ENCODE measurements at places on chromosomes 6 and 20.

- H3K4me3 ChIP-seq = no peak overlapping the region
- no peaks in the 10 kb centered on the region for H3K27me3 ChIP-seq
- DNase-seq = no peak
- no peaks in the 10 kb centered on the region for H3K36me3 ChIP-seq
- peaks cover 10% of the 10 kb centered on the region for H3K4me1 ChIP-seq
Observed at GRCh38 chr6:73264446-73264845, 1.4 kb upstream of the KHDC1 start.

- peak within 1 kb of the TSS; percentile 46 for H3K27ac ChIP-seq
- H3K4me1 ChIP-seq = no peaks in the 10 kb centered on the region
- DNase-seq = peak; percentile 69
- no peaks in the 10 kb centered on the region for H3K36me3 ChIP-seq
- H3K4me3 ChIP-seq = peak within 1 kb of the TSS; percentile 78
- H3K27me3 ChIP-seq = no peaks in the 10 kb centered on the region
Observed at GRCh38 chr6:15662326-15663129, at the start of gene DTNBP1. Gene DTNBP1 (minus strand): TSS chr6:15663028. CDS start chr6:15662869, 159 bp downstream.

DNA sequence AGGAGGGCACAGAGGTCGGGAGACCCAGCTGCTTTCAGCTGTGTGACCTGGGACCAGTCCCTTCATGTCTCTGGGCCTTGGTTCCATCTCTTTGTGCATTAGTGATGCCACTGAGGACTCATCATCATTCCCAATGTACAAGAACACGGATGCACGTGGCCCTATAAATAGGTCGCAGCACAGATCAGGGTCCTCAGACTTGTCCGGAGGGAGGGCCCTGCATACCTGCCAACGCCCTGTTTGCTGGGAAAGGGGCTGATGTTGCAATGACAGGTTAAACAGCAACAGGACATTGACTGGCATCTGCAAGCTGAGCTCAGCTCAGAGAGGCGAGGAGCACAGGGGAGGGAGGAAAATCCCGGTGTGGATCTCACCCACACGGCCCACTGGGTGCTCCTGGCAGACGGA lies 21.8 kb downstream of the TGM2 start:
- H3K27ac ChIP-seq = no peak overlapping the region
- H3K36me3 ChIP-seq = no peaks in the 10 kb centered on the region
- H3K4me3 ChIP-seq = no peak overlapping the region

GRCh38 chr6:33694401-33694931 lies 17.0 kb downstream of the UQCC2 start:
- H3K4me1 ChIP-seq = peaks cover 64% of the 10 kb centered on the region
- H3K27ac ChIP-seq = peak overlapping the region; percentile 65
- no peaks in the 10 kb centered on the region for H3K27me3 ChIP-seq
- H3K36me3 ChIP-seq = peaks cover 19% of the 10 kb centered on the region

GRCh38 chr6:25223490-25223991 lies 55.6 kb upstream of the CARMIL1 start:
- no peak overlapping the region for H3K27ac ChIP-seq
- H3K4me3 ChIP-seq = peak overlapping the region; percentile 32
- H3K4me1 ChIP-seq = peaks cover 4% of the 10 kb centered on the region
- no peaks in the 10 kb centered on the region for H3K27me3 ChIP-seq

GRCh38 chr6:43970068-43970912 lies 157.0 kb downstream of the MRPL14 start:
- H3K4me3 ChIP-seq = no peak overlapping the region
- no peaks in the 10 kb centered on the region for H3K27me3 ChIP-seq
- H3K36me3 ChIP-seq = no peaks in the 10 kb centered on the region
- H3K4me1 ChIP-seq = no peaks in the 10 kb centered on the region
- H3K27ac ChIP-seq = no peak overlapping the region

DNA sequence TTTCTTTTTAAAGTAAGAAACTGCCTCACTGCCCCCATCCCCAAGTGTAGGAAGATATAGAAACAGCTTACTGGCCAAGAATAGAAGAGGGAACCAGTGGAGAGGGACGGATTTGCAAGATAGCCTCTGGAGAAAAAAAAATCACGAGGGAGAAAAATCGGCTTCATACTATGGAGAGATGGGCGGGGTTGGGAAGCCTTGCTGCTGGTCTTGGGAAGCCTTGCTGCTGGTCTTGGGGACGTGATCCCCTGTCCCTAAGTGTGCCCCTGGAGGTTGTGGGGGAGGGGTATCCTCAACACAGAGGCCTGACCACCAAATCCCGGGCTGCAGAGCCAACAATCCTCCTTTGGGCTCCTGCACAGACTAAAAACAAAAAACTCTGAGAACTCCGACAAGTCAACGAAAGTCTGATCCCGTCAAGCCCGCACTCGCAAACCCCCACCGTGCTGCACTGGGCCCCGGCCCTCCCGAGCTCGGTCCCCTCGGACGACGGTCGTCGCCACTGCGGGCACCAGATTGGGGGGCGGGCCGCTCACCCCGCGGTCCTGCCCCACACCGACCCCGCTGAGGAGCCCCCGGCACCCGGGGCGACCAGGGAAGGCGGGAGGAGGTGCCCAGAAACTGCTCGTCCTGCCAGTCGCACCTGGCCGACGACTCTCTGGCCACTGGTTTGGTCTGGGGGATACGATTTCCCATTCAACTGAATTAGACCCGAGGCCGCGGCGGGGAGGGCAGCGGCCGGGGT lies 750 bp downstream of the MAP7 start:
- peak; percentile 0 for DNase-seq
- peak overlapping the region; percentile 39 for H3K4me3 ChIP-seq
- no peaks in the 10 kb centered on the region for H3K36me3 ChIP-seq
- peaks cover 20% of the 10 kb centered on the region for H3K27me3 ChIP-seq
- peaks cover 12% of the 10 kb centered on the region for H3K4me1 ChIP-seq

GRCh38 chr20:13174402-13174801 lies 46.7 kb upstream of the ISM1 start:
- H3K27me3 ChIP-seq = no peaks in the 10 kb centered on the region
- no peak for DNase-seq
- no peak overlapping the region for H3K4me3 ChIP-seq

- H3K4me3 ChIP-seq = no peak overlapping the region
- H3K27me3 ChIP-seq = no peaks in the 10 kb centered on the region
- no peaks in the 10 kb centered on the region for H3K4me1 ChIP-seq
- H3K36me3 ChIP-seq = peaks cover 27% of the 10 kb centered on the region
- DNase-seq = no peak
Observed at GRCh38 chr20:37801921-37802320, 101.0 kb upstream of the VSTM2L start.

GRCh38 chr20:1417273-1417672 lies 24.4 kb upstream of the FKBP1A start:
- no peaks in the 10 kb centered on the region for H3K36me3 ChIP-seq
- no peak for DNase-seq
- H3K4me1 ChIP-seq = no peaks in the 10 kb centered on the region
- no peak overlapping the region for H3K4me3 ChIP-seq

- no peak for DNase-seq
- H3K27me3 ChIP-seq = no peaks in the 10 kb centered on the region
- peaks cover 28% of the 10 kb centered on the region for H3K4me1 ChIP-seq
- peaks cover 11% of the 10 kb centered on the region for H3K36me3 ChIP-seq
Observed at GRCh38 chr20:32206760-32207625, 550 bp downstream of the PLAGL2 start.

GRCh38 chr6:166364456-166364855 lies 18.3 kb downstream of the MPC1 start:
- peaks cover 14% of the 10 kb centered on the region for H3K36me3 ChIP-seq
- no peak overlapping the region for H3K27ac ChIP-seq
- no peak for DNase-seq

DNA sequence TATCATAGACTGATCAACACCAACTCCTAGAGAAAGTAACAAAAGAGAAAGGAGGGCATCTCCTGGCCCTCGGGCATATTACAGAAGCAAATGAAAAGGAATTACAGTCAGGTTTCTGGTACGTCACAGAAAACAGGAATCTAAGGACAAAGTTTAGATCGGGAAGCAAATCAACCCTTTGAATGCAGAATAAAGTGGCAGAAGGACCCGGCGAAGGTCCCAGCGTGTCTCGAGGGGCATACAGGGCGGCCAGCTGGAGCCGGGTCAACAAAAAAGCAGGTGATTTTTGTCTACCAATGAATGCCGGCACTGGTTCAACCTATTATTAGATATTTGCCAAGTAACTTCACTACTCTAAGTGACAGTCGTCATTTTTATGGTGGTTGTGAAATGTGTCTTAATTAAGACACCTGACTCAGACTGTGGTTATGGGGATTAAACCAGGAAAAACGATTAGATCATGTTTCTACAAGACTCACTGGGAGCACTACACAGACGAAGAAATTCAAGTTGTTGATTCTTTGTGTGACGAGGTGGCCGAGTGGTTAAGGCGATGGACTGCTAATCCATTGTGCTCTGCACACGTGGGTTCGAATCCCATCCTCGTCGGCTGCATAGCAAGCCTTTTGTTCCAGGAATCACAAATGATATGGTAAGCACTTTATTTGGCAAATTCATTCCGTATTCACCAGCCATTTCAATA lies 12.4 kb upstream of the ZSCAN9 start:
- no peak overlapping the region for H3K27ac ChIP-seq
- peaks cover 10% of the 10 kb centered on the region for H3K4me1 ChIP-seq
- H3K36me3 ChIP-seq = no peaks in the 10 kb centered on the region
- DNase-seq = no peak

DNA sequence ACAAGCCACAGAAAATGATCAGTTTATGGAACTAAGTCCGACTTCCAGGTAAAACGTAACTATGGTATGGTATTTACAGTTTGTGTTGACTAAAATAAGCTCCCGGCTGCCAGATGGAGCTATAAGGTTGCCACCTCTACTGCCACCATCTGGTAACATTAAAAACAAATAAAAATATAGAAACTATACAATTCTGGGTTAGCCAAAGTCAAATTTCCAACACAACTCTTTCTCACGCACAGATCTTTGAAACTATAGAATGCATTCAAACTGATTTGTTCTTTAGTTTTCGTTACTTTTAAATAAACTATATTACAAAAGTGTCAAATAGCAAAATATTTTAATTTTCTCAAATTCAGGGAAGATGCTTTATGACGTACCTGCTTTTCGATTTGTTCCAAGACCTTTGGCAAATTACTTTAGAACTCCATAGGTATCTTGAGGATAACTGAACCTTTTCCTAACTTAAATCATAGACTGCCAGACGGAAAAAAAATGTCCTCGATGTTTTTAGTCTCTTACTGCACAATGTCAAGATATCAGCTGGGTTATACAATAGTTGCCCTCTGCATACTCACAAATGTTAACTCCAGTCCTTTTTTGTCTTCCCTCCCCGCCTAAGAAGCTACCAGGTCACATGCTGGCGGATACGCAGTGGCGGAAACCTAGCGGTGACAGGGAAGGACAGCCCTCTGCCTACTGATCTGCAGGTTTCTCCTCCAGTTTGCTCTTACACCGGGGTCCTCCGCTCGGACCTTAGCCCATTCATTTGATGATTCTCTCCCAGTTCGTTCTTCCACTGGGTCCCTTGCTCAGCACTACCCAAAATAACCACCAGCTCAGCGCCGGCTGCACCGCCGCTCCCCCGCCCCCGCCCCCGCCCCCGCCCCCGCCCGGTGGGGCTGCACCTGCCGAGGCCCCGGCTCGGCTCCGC lies 888 bp downstream of the SLC17A5 start:
- peaks cover 10% of the 10 kb centered on the region for H3K4me1 ChIP-seq
- peak; percentile 61 for DNase-seq

DNA sequence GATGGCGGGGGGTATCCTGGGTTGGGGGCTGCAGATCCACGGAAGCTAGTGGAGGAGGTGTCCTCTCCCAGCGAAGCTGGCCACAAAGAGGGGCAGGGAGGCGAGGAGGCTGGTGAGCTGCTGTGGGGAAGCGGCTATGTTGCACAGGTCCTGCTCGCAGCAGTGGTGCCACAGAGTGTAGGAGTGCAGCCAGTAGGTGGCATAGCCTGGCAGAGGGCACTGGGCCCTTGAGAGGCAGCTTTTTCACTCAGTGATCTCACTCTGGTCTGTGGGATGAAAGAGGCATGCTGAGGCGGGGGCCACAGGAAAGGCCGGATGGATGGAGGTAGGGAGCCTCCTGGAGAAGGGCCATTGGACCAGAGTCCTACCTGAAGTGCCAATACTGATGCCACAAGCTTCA lies 2.9 kb upstream of the LY6G6D start:
- H3K36me3 ChIP-seq = no peaks in the 10 kb centered on the region
- peaks cover 3% of the 10 kb centered on the region for H3K4me1 ChIP-seq
- H3K27me3 ChIP-seq = no peaks in the 10 kb centered on the region
- DNase-seq = no peak

- no peak overlapping the region for H3K4me3 ChIP-seq
- DNase-seq = no peak
- H3K27ac ChIP-seq = no peak overlapping the region
Observed at GRCh38 chr6:12160326-12160725, 129.8 kb upstream of the EDN1 start.

GRCh38 chr20:47670913-47671312 lies 114.4 kb downstream of the SULF2 start:
- no peak overlapping the region for H3K4me3 ChIP-seq
- H3K27ac ChIP-seq = no peak overlapping the region
- no peak for DNase-seq
- no peaks in the 10 kb centered on the region for H3K36me3 ChIP-seq
- H3K27me3 ChIP-seq = no peaks in the 10 kb centered on the region
- no peaks in the 10 kb centered on the region for H3K4me1 ChIP-seq

DNA sequence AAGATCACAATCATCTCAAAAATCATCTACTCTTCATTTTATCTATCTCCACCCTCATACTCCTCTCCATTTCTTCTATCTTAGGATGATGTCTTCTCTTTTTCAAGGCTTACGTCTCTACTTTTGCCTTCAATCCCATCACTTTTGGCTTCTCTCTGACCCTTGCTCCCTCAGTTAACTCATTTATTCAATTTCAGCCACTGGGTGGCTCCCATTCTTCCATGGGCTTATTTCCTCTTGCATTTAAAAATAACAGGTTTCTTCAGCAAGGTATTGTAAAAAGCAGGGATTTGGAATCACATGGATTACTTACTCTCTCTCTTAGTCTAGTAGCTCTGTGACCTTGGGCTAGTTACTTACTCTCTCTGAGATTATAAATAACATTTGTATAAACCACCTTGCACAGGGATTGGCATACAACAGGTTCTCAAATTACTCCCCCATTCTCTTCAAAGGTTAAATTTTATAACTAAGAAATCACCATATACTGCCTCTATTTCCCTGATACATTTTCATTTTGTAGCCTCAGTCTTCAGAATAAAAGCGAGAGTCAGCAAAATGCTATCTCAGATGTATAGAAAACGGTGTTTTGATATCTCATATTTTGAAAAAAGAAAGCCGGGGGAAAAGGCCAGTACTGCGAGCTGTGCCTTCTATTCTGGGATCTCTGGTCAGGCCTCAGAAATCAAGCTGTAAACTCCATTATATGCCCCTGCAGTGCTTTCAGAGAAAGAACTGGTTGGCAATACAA lies 5.5 kb downstream of the ZSCAN12 start:
- DNase-seq = no peak
- no peaks in the 10 kb centered on the region for H3K27me3 ChIP-seq
- H3K36me3 ChIP-seq = peaks cover 37% of the 10 kb centered on the region
- H3K27ac ChIP-seq = no peak overlapping the region

- H3K27me3 ChIP-seq = no peaks in the 10 kb centered on the region
- no peak for DNase-seq
- no peaks in the 10 kb centered on the region for H3K4me1 ChIP-seq
- no peak overlapping the region for H3K27ac ChIP-seq
Observed at GRCh38 chr20:16363506-16364319, 209.5 kb downstream of the KIF16B start.

Data from effector memory CD4-positive, alpha-beta T cell (primary cell).